ENCODE measurements at places on chromosomes 2 and 18. TPM values are rescaled to one million over a fixed set of nuclear protein-coding genes. Genes with fewer than 3 reads are reported as not detected.
A peak's percentile ranks its signal among the peaks of the same experiment; 100 is the strongest.

IL1B gene
- total RNA-seq = not detected

- peak; percentile 44 for DNase-seq
These were observed 1.8 kb upstream of the TBR1 start for GRCh38 chr2:161414042-161415033.

DNA sequence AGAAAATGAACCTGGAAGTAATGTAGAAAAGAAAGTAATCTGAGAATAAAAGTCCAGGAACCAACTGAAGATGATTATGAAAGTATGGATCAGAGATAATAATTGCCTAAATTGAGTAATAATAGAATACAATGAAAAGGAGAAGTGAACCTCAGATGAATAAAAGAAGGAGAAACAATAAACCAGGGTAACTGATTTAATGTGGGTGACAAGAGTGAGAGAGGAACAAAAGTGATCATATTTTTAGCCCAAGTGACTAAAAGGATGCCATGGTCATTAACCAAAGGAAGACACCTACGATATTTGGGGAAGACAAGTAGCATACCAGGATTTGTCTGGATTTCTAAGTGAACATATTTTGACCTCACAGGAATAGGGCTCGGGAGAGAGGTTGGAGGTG lies 600.6 kb downstream of the RNF144A start:
- DNase-seq = no peak

MRO gene
- total RNA-seq = not detected

- DNase-seq = no peak
These were observed 10.5 kb upstream of the BBS5 start for GRCh38 chr2:169468841-169469240.

GRCh38 chr2:28096421-28096820 lies 205.9 kb downstream of the BABAM2 start:
- no peak for DNase-seq

DES gene
- not detected for total RNA-seq

GRCh38 chr2:149858216-149858615 lies 270.6 kb upstream of the MMADHC start:
- DNase-seq = peak; percentile 23

- no peak for DNase-seq
These were observed 381.8 kb upstream of the POU3F3 start for GRCh38 chr2:104472076-104472475.

All from endothelial cell of umbilical vein (primary cell).